HEK293T (cell line): ENCODE measurements at places on chromosomes 6 and 20.

- DNase-seq, result no peak
These were observed 20.6 kb upstream of the ZBTB24 start for GRCh38 chr6:109503327-109504224.

DNA sequence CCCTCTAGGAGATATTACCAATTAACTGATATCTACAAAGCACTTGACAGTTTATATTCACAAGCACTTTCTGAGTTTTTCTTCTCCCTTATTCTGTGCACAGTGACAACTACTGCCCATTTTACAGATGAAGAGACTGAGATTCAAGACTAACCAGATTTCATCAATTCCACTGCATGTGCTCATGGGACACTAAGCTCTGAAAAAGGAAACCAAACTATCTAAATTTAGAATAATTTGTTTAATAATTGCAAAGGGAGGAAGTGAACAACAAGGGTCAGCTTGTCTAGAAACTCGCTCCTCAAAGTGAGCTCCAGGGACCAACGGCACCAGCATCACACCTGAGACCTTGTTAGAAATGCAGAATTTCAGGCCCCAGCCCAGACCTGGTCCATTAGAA is 50.8 kb upstream of the MYLIP start:
- DNase-seq, result no peak

DNA sequence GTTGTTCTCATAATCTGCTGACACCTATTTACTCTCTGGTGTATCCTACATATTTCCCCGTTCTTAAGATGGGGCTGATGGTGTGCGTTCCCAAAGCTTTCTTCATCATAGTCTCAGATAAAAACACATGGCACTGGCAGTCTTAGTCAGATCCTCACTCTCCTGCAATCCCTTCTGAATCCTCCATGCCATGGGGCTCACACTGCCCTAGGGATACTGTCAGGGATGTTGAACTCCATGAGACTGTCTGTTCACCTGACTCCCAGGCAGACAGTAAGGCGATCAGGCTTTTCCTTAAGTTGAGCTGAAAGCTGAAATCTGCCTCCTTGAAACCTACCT is 76.0 kb downstream of the SLX4IP start:
- DNase-seq, result no peak

DNA sequence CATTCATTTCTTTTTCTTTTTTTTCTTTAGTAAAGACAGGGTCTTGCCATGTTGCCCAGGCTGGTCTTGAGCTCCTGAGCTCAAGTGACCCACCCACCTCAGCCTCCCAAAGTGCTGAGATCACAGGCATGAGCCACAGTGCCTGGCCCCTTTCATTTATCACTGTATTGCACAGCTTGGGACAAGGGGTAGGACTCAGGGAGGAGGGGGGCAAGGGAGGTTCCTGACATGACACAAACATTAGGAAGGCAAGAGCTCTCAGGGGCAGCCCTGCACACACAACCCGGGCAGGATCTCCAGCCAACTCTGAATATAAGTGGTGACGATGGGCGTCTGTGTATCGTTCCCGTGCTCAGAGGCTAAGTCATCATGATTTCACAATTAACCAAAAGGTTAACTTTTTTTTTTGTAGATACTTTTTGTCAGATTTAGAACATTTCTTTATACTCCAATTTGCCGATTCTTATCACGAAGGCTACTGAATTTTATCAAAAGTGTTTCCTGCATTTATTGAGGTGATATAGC is 19.9 kb downstream of the SLC2A4RG start:
- DNase-seq, result no peak

GRCh38 chr6:162917506-162917905 is 189.7 kb downstream of the PACRG start:
- DNase-seq, result no peak

GRCh38 chr20:6140947-6141346 is 18.1 kb upstream of the FERMT1 start:
- peak; percentile 32 for DNase-seq

- DNase-seq, result no peak
These were observed 594.5 kb upstream of the MAP3K7 start for GRCh38 chr6:91181416-91181815.

DNA sequence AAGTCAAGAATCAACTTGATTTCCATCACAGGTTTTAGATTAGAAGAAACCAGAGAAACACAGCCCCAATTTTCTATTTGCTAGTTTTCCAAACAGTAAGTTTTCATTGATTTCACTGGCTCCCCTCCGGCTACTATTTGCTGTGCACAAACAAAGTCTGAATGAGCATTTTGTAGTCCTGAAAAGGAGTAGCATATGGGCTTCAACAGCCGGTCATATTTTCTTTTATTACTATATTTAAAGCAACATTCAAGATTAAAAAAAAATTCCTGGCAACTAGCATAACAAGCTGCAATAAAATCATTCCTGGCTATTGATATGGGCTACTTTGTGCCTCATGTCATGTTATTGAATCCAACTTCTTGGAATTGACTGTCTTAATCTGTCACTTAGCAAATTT is 48.3 kb downstream of the CARMIL1 start:
- DNase-seq, result no peak

DNA sequence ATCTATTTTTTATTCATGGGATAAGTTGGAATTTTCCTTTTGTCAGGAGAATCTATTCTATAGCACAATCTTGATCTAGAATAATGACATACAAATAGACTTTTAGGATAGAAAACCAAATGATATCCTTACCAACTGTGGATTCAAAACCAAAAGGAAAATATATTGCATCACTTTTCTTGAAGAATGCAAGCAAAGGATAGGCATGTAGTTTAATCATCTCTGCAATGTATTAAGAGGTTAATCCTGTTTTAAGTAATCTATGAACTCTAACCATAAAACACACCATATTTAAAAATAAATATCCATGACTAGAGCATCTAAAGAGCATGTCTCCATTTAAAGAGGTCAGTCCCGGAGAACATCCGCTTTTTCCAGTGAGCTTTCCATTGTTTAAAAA is 106.7 kb upstream of the CNKSR3 start:
- no peak for DNase-seq
